MV-4-11 (cell line): ENCODE measurements at places on chromosomes 1 and 21.
A peak's percentile ranks its signal among the peaks of the same experiment; 100 is the strongest.

DNA sequence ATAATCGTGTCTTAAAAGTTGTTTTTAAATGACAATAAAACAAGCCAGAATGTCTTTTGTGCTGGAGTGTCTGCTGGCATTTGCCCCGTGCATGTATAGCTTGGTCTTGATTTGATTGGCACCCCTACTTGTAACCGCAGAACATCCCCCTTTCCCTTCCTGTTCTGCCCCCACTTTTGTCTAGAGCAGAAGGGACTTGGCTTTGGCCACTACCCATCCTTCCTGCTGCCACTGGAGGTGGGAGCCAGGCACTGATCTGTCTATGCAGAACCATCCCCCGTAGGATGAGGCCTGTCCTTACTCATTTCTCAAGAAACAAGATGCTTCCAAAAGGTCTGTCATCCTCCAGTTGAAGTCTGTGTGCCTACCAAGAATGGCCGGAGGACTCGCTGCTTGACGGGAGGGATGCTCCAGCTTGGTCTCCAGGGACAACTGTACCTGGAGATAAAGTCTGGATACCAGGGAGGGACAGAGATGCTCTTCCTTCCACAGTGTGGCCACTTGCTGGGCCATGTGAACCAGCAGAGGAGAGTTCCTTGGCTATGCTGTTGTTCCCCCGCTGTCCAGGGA, 1.1 kb upstream of the SLC27A3 start:
- DNase-seq, result no peak

DNA sequence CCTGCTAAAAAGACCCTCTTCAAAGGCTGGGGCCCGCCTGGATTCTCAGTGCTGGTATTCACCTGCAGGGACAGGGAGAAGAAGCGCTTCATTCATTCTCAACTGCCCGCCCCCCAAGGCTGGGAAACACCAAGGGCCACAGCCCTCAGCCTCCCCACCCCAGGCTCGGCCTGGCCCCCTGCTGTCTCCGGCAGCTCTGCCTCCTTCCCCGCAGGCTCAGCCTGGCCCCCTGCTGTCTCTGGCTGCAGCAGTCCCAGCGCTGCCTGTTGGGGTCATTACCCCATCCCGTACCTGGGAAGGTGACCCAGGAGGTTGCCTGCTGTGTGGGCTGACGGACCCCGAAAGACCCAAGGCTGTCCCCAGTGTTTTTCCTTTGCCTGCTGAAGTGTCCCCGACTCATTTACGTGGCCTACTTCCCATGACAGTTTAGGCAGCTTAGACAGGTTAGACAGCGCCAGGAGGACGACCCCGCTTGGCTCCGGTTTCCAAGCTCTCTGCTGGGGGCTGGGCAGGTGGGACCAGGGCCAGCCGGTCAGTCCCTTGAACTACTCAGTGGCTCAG, 22.9 kb upstream of the CLSTN1 start:
- no peak for DNase-seq

GRCh38 chr1:168031627-168032026, 94.8 kb upstream of the MPC2 start:
- no peak for DNase-seq

GRCh38 chr21:41641821-41642701, 124.8 kb downstream of the RIPK4 start:
- no peak for DNase-seq

DNA sequence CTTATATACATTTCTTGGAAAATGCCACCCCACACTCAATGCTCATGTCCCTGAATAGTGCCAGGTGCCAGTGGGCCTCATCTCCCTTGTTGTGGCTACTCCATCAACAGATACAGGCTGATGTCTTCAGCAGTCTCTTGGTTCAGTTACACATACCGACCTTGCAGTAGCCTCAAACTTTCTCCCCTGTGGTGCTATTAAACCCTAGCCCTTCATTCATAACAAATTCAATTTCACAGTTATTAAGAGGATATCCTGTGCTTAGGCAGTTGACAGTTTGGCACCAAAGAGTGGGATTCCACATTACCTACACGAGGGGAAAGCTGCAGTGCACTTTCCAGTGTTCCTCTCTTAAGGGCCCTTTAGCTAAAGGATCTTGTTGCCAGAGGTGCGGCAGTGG, 35.9 kb upstream of the CAMK1G start:
- DNase-seq, result no peak

- DNase-seq, result no peak
These were observed at the start of gene BSND for GRCh38 chr1:54998677-54999076. Gene BSND, plus strand, starts transcription at chr1:54998933. Its CDS starts 254 bp downstream, at chr1:54999187.

DNA sequence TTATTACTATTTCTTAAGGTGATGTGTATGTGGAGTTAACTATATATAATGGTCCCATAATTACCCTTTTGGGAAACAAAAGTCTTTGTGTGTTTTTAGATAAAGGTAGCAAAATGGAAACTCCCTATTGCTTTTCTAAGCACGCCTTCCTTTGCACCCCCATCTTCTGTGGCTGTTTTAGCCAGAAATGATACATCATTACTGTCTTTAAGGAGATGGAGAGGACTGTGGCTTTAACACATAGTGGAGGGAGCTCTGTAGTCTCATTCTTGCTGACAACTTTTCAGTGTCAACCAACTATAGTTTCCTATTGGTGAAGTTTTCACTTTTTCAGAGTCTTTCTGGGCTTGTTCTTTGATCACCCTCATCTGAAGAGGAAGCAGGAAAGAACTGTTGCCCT, 1.0 kb downstream of the APOBEC4 start:
- no peak for DNase-seq

DNA sequence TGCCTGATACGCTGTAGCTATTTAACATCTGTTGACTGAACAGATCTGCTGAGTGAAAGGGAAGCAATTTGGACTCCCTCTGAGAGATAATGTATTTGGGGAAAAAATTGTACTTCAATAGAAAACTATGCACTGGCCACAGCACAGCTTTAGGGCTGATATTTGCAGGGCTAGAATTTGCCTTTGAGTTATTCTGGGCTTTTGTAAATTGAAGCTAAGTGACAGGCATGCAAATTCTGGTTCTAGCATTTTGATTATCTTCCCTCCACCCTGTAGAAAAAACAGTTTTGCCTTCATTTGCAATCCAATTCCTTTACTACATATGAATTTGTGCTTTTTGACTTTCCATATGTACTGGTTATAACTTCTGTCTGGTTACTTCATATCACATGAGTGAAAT, 7.9 kb downstream of the KYAT3 start:
- DNase-seq, result no peak

DNA sequence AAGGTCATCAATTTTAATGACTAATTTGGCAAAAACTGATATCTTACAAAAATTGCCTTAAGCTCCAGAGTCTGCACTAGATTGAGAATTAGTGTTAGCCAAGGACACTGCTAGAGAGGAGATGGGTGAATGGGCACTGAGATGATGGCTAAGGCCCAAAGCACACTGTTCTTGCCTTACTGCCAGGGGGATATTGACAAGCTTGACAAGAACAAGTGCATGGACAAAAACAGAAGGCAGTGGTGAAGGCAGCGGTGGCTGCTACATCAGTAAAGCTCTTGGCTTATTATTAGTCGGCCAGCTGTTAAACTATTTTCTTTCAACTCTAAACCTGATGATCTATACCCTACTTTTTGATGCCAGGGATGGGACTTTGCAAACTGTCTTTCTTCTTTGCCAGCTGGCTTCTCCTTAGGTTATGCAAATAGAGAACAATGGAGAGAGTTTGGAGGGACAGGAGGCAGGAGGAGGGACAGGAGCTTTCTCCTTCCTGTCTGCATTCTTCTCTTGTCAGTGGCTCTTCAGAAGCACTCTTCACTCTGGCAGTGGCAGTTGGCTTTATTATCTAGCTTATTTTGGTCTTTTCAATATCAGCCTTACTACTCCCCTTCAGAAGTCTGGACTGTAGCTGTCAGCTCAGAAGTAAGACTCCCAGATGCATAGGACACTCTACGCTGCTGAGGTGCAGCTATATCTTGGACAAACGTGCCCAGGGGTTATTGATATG, 853.5 kb upstream of the TMPRSS15 start:
- no peak for DNase-seq

DNA sequence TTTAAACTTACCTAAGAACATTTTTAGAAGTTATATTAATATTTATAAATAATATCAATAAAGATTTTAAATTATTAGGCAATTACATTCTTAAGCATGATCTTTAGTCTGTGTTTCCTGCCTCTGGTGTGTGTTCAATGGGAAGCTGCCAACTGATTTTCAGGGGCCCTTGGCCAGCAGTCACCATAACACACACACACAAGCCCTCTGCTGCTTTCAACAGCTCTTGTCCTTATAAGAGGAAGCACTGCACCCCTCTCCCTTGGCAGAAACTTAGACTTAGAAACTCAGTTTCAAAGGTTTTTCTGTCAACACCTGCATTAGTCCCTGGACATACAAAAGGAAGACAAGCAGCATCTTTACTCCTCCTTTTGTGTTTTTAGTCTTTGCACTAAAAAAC, 81.4 kb downstream of the VAV3 start:
- peak; percentile 32 for DNase-seq

DNA sequence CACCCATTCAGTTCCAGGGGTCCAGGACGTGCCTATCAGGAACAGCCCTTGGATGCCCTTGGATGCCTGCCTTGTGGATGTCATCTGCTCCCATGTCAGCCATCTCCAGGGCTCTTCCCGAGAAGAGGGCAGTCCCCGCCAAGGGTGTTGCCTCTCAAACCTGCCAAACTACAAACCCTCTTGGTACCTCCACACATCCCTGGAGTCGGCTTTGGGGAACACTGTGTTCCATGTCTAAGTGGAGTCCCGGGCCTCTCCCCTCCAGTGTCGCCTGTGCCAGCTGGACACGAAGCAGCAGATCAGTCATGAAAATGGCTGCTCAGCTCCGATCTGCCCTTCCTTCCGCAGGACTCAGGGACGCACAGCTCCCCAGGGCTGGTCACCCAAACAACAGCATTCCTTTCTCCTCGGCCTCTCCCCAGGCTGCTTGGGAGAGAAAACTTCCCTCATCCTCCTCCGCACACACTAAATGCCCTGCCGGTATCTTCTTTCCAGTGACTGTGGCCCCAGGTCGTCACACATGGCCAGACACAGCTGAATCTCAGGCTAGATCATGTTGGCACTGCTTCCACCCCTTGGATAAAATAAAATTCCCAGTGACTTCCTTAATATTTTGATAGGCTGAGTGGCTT, 53.4 kb downstream of the GALNT2 start:
- no peak for DNase-seq

GRCh38 chr1:204846546-204846945, 24.1 kb upstream of the NFASC start:
- DNase-seq, result no peak

- DNase-seq, result peak; percentile 84
These were observed 102.5 kb downstream of the TRABD2B start for GRCh38 chr1:47894410-47895278.

DNA sequence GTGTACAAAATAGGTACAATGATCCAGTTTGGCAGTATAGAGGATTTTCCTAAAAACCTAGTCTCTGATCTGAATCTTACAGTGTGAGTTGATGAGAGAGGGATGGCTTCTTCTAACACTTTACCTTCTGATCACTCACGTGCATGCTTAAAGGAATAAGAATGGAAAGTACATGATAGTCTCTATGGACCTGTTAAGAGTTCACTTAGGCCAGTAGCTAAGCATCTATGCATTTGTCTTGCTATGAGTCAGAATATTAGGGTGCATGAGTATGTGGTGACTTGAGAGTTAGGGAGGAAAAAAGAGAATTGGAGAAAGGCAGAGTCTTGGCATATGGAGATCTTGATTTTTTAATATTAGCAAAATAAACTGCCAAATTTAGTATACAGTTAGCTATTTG, 206.3 kb downstream of the COL11A1 start:
- DNase-seq, result no peak

GRCh38 chr1:32219022-32219421, 3.1 kb downstream of the TMEM234 start:
- no peak for DNase-seq

- DNase-seq, result no peak
These were observed 5.5 kb downstream of the CFAP410 start for GRCh38 chr21:44333509-44334328.

- DNase-seq, result no peak
These were observed 4.2 kb downstream of the TOR1AIP2 start for GRCh38 chr1:179873438-179873851.

GRCh38 chr1:184986250-184986649, 11.9 kb upstream of the NIBAN1 start:
- DNase-seq, result no peak

DNA sequence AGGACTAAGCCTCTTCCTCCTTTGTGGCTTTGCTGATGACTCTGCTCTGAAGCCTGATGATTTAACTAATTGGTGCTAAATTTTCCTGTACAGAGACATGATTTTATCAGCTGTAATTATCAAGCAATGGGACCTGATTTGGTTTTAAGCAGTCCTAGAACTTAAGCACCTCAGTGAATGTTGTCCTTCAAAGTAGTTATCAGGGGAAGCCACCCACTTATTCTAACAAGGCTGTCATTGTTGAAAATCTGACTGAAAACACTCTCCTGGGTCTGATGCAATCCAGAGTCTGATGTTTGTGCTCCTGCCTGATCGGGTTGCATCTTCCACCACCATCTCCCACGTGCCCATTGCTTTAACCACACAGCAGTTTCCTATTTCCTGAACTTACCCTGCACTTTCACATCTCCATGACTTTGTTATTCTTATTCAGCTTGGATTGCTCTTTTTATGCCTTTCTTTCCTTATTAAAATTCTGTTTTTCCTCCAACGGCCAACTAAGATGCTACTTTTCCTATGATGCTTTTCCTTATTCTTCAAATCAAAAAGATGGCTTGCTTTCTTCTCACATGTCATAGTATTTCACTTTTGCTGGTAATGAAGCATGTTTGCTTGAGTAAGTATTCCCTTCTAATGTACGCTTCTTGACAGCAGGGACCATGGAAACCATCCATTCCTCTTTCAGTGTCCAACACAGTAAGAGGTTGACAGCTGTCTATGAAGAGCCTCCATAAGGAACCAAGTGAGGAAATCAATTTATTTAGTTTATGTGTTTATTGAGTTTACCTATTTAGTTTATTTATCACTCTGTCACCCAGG, 55.0 kb downstream of the S1PR1 start:
- peak; percentile 89 for DNase-seq

GRCh38 chr1:8364528-8365442, 46.9 kb downstream of the SLC45A1 start:
- DNase-seq, result no peak

- DNase-seq, result no peak
These were observed 44.9 kb downstream of the NUAK2 start for GRCh38 chr1:205276689-205277065.

GRCh38 chr1:87325982-87326738, 2.5 kb upstream of the LMO4 start:
- DNase-seq, result no peak

GRCh38 chr1:29237852-29238619, 1.7 kb downstream of the PTPRU start:
- peak; percentile 2 for DNase-seq

DNA sequence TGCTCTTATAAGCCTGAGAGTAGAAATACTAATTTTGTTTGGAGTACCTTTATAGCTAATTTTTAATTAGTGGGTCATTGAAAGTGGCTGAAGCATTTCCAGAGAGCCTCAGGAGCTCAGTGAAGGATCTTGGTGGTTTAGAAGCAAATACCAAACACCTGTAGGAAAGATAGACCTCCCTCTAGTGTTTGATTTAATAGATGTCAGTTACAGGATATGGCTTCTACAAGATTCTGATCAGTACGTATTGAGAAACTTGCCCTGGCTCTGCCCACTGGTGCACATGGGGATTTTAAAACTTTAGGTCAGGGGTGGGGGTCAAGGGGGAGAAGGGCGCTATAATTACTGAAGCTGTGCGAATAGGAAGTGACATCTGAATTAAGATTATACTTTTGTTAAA, 122.2 kb downstream of the POU2F1 start:
- DNase-seq, result no peak
